ENCODE measurements at places on chromosomes 16 and 17.

GRCh38 chr16:72612256-72612655 lies 435.7 kb downstream of the ZFHX3 start:
- DNase-seq, result no peak

GRCh38 chr16:48907906-48908634 lies 298.1 kb upstream of the N4BP1 start:
- DNase-seq, result no peak

GRCh38 chr16:47486856-47487255 lies 25.7 kb downstream of the PHKB start:
- no peak for DNase-seq

- DNase-seq, result peak; percentile 51
These were observed 498 bp downstream of the LRRC37B start for GRCh38 chr17:32007463-32008298.

DNA sequence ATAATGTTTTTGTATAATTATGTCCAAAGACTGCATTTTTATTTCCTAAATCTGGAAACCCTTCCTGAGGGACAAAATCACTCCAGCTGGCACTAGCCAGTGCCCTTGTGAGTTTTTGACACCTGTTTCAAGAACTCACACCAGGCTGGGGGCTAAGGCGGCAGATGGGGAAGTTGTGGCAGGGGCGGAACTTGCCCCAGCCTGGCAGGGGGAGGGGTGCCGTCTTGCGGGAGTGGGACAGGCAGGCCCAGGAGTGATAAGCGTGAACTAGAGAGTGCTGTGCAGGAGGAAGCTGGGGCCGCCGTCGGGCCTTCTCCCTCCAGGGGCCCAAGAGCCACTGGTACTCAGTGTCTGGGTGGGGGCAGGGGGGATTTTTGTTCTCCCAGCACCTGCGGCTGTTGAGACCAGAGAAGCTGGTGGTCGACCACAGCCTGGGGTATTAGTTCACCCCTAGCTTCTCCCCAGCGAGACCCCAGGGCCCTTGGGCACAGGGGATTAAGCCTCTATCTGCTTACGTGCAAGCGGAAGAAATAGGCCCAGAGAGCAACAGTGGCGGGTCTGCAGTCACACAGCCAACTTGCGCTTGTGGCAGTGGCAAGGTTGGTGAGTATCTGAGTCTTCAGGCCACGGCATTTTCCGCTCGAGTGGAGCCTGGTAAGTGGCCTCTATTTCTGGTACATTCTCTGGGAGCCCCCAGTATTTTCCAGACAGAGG lies 40.2 kb upstream of the PLCG2 start:
- no peak for DNase-seq

DNA sequence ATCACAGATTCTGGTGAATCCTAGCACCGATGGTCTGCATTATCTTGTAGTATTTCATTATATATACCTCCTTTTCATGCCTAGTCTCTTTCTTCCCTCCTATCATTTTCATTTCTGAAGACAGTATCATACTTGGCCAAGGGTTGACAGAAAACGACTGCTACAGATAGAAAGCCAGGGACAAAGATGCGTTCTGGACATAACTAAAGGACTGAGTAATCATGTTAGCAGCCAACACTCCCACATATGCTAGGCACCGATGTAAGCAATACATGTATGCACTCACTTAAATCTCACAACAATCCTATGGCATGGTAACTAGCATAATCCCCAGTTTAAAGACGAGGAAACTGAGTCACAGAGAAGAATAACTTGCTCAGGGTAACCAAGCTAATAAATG lies 22.9 kb downstream of the RDM1 start:
- DNase-seq, result no peak

- no peak for DNase-seq
These were observed 7.2 kb upstream of the USP10 start for GRCh38 chr16:84692451-84693214.

DNA sequence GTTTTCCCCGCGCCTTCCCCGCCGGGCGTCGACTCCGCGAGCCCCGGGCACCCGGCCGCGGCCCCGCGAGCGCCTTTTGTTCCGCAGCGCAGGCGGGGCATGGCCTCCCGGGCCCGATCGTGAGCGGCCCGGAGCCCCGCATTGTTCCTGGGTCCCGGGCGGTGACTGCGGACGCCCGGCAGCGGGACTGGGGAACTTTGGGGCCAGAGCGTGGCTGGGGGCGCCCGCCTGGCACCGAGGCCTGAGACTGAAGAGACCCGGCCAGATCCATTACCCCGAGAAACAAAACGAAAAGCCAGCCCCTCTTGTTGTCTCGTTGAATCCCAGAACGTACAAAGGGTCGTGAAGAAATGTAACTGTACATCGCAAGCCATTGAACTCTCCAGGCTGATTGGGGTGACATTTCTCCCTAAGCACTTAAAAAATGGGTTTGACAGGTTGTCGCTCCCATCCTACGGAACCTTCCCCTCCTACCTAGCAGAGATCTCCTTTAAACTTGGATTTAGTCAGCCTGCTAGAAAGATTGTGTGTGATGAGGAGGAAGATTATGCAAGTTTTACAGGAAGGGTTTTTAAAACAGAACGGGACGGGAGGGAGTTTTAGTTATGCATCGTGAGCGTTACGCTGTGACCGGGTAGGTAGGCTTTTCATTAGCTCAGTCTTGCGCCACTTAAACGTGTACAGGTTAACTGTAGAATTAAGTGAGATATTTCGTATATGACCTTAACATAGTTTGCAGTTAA lies 825 bp downstream of the METTL9 start:
- peak; percentile 46 for DNase-seq

DNA sequence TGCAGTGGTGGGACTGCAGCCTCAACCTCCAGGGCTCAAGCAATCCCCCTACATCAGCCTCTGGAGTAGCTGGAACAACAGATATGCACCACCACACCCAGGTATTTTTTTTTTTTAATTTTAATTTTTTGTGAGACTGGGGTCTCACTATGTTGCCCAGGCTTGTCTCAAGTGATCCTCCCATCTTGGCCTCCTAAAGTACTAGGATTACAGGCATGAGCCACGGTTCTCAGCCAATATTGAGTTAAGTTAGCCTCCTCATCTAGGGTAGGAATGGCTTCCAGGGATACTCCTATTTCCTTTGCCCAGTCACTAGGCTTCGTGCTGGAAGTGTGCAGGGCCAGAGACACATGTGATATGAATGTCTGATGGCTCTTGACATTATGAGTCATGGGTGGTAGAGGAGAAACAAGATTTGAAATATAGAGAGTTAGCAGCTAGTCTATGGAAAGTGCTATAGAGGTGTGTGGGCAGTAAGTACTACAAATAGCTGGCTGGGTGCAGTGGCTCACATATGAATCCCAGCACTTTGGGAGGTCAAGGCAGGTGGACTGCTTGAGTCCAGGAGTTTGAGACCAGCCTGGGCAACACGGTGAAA lies 8.0 kb upstream of the HES7 start:
- no peak for DNase-seq

DNA sequence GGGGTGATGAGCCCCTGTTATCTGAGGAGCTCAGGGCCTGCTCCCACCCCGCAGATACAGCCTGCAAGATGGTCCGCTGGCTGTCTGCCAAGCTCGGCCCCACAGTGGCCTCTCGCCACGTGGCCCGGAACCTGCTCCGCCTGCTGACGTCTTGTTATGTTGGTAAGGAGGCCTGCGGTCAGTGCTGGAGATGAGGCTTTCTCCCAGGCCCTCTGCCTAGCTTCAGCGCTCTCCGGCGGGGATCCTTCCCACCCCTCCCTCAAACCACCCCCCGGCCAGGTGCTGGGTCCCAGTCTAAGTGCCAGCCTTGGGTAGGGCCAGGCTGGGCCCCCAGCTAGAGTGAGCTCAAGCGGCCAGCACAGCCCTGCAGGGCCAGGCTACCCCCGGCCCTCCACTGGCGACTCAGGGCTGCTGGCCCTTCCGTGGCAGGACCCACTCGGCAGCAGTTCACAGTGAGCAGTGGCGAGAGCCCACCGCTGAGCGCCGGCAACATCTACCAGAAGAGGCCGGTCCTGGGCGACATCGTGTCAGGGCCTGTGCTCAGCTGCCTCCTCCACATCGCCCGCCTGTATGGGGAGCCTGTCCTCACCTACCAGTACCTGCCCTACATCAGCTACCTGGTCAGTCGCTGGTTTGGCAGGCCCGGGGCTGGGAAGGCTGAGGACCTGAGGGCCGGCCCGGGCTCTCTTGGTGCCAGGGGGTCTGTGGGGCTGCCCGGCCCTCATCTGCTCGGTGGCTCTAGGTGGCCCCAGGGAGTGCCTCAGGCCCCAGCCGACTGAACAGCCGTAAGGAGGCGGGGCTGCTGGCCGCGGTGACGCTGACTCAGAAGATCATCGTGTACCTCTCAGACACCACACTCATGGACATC lies 6.1 kb downstream of the WDR81 start:
- DNase-seq, result peak; percentile 64

DNA sequence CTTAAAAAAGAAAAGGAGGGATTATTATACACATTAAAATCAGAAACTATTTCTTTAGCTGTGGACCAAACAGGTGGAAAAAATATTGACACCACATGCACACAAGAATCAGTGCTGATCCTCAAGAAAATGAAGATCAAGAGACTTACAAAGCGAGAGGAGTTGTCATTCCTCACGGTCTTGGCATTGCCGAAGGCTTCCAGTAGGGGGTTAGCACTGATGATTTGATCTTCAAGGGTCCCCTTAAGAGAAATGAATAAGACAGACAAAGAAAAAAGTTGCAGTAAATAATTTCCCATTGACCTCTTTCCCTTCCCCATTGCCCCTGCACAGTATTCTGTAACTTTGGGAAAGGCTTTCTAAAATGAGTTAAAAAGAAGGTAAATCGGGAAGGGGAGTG lies 6.0 kb downstream of the MYH4 start:
- DNase-seq, result no peak
